ENCODE measurements at places on chromosomes 2 and 18.

GRCh38 chr2:81551040-81551634, 1246.6 kb upstream of the LRRTM1 start:
- H3K27ac ChIP-seq = no peak overlapping the region
- H3K36me3 ChIP-seq = no peaks in the 10 kb centered on the region
- no peak overlapping the region for H3K4me3 ChIP-seq
- no peaks in the 10 kb centered on the region for H3K4me1 ChIP-seq

- peaks cover 65% of the 10 kb centered on the region for H3K4me1 ChIP-seq
- H3K4me3 ChIP-seq = peak overlapping the region; percentile 72
These were observed 8.4 kb upstream of the ARID5A start for GRCh38 chr2:96528006-96528699.

GRCh38 chr2:26469092-26469710, 8.7 kb downstream of the OTOF start:
- no peaks in the 10 kb centered on the region for H3K27me3 ChIP-seq
- H3K36me3 ChIP-seq = peaks cover 42% of the 10 kb centered on the region
- no peak overlapping the region for H3K4me3 ChIP-seq
- no peak overlapping the region for H3K27ac ChIP-seq
- peaks cover 6% of the 10 kb centered on the region for H3K4me1 ChIP-seq

DNA sequence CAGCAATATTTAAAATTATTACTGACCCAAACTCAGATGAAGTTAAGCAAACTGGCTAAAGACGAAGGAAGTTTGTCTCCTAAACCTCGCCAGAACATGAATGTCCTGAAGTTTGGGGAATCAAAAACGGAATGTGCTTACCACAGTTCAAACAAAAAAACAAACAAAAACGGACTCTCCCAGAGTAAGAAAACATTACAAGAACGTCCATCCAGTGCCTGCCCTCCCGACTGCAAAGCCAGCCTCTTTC, 1.1 kb downstream of the KANSL1L start:
- peaks cover 20% of the 10 kb centered on the region for H3K4me1 ChIP-seq
- H3K4me3 ChIP-seq = peak overlapping the region; percentile 94
- no peaks in the 10 kb centered on the region for H3K36me3 ChIP-seq
- H3K27me3 ChIP-seq = peaks cover 19% of the 10 kb centered on the region

DNA sequence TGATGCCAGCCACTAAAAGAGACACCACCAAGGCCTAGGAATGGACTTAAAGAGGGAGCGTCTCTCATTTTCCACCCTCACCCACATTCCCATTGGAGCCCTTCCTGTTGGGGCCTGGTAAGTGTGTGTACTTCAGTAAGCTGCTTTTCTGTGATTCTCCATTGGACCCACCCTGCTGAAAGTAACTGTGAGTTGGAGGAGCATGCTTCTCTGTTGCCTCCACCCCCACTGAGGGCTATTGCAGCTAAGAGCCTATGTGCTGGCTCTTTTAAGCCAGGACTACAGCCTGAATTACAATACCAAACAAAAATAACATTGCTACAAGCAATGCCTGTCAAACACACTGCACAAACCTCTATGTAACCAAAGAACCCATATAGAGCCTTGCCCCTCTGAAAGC, 81.1 kb downstream of the TRABD2A start:
- peak overlapping the region; percentile 64 for H3K4me3 ChIP-seq
- no peaks in the 10 kb centered on the region for H3K27me3 ChIP-seq
- H3K27ac ChIP-seq = peak overlapping the region; percentile 50
- H3K4me1 ChIP-seq = peaks cover 7% of the 10 kb centered on the region
- DNase-seq = no peak
- peaks cover 14% of the 10 kb centered on the region for H3K36me3 ChIP-seq

- H3K27ac ChIP-seq = no peak overlapping the region
- no peaks in the 10 kb centered on the region for H3K36me3 ChIP-seq
- no peak for DNase-seq
- H3K4me1 ChIP-seq = no peaks in the 10 kb centered on the region
These were observed 53.2 kb downstream of the IMPA2 start for GRCh38 chr18:12034241-12035100.

DNA sequence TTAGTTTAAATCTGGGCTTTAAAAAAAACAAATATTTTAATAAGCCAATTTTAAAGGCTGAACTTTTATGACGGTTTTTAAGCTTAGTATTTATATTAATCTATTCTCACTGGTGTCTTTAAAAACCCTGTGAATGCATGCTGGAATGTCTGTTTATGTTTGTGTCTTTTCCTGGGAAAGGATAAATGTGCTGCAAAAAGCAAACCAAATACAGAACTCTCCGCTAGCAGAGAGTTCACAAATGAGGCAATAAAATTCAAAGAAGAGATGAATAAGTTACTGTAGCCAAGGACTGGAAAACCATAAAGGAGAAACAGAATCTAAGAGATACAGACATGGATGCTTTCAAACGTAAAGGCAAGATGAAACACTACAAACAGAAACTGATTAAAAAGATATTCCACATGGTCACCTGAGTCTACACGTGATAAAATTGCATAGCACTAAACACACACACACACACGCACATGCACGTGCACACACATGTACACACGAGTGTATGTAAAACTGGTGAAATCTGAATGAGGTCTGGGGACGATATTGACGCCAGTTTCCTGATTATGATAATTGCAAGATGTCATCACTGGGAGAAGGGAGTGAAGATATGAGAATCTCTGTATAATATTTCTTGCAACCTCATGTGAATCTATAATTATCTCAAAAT, 4.5 kb downstream of the TWIST2 start:
- H3K36me3 ChIP-seq = no peaks in the 10 kb centered on the region
- H3K4me3 ChIP-seq = no peak overlapping the region
- H3K4me1 ChIP-seq = no peaks in the 10 kb centered on the region
- H3K27ac ChIP-seq = no peak overlapping the region
- H3K27me3 ChIP-seq = peaks cover 36% of the 10 kb centered on the region

DNA sequence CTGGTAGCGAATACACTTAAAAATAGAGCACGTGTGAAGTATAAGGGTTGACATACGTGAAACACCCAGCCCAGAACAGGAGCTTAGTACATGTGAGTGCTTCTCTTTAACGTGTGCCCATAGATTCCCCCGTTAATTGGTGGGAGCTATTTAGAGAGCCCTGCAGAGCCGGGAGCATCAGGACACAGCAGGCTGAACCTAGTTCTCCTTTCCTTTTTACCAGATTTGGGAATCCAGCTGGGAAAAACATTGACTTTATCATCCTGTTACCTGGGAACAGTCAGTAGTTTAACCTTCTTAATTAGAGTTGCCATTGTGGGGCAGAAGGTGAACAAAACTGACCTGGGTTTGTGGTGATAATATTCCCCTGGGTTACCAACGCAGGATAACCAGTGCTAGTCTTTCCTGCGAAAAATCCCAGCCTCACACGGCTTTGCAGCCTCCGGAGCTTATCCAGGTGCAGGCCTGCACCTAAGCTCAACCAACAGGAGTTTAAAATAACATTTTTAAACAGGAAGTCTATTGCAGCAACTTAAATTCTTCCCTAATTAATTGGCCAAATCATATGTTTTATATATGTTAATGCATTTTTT, 78.1 kb upstream of the SPTBN1 start:
- H3K4me1 ChIP-seq = peaks cover 2% of the 10 kb centered on the region
- peaks cover 19% of the 10 kb centered on the region for H3K27me3 ChIP-seq
- no peaks in the 10 kb centered on the region for H3K36me3 ChIP-seq
- no peak overlapping the region for H3K27ac ChIP-seq

DNA sequence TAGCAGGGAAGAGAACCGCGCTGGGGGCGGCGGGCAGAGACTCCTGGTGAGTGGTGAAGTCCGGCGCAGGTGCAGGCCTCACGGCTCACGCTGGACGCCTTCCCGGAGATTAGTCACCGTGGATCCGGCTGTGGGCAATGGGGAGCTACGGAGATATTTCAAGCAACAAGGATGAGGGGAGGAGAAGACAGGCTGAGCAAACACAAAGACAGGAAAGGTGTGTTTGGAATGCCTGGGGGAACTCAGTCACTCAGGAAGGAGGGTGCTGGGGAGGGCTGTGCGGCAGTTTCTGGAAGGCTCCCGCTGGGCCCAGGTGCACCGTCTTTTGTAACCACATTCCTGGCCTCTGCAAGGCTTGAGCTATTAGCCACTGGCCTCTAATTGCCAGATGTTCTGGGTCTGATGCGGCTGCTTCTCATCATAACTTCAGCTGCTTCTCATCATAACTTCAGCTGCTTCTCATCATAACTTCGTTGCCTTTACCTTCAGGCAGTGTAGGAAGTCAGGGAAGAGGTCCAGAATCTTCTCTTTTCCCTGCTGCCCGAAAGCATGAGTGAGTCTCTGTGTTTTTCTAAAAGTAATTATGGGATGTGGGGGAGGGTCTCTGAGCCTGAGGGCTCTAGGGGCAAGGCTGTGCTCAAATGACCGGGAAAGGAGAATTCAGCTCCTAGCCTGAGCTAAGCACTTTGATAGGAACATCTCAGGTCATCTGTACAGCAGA, 118.9 kb downstream of the PXDN start:
- H3K36me3 ChIP-seq = no peaks in the 10 kb centered on the region
- H3K4me3 ChIP-seq = no peak overlapping the region
- no peak for DNase-seq
- H3K4me1 ChIP-seq = no peaks in the 10 kb centered on the region
- H3K27ac ChIP-seq = no peak overlapping the region

GRCh38 chr2:36554531-36554930, 43.4 kb downstream of the FEZ2 start:
- no peaks in the 10 kb centered on the region for H3K27me3 ChIP-seq
- H3K27ac ChIP-seq = no peak overlapping the region
- H3K4me3 ChIP-seq = no peak overlapping the region
- no peak for DNase-seq

GRCh38 chr2:241854342-241855244, 4.1 kb downstream of the PDCD1 start:
- H3K27me3 ChIP-seq = no peaks in the 10 kb centered on the region
- no peaks in the 10 kb centered on the region for H3K36me3 ChIP-seq
- no peak for DNase-seq
- no peak overlapping the region for H3K4me3 ChIP-seq

DNA sequence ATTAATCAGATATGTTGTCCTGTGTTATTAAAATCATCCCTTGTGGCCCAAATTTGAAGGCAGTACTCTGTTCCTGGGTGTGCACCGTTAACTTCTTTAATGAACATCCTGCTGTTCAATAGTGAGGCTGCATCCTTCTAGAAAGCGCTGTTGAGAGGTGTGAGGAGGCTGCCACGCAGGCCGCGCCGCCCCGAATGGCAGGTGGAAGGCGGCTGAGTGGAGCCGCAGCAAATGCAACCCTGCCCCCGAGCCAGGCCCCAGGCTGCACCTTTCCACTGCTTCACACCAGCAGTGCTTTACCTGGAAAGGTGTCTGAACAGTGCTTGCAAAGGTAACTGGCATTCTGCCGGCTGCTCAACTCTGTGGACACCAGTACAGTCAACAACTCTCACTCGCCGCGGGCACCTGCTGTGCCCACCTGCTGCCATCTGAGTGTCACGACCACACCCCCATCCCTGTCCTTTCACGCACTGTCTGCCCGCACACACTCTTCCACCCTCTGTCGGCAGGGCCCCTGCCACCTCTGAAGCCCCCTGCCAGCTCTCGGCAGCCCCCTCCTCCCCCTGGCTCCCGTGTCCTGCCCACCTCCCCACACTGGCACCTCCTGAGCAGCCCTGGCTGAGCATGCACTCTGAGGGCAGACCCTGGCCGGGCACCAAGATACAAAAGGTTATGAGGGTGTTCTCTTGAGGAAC, 70.9 kb downstream of the ODC1 start:
- H3K27ac ChIP-seq = no peak overlapping the region
- no peak overlapping the region for H3K4me3 ChIP-seq
- DNase-seq = no peak
- H3K4me1 ChIP-seq = peaks cover 54% of the 10 kb centered on the region
- H3K27me3 ChIP-seq = no peaks in the 10 kb centered on the region

- H3K36me3 ChIP-seq = no peaks in the 10 kb centered on the region
- peaks cover 59% of the 10 kb centered on the region for H3K27me3 ChIP-seq
- H3K27ac ChIP-seq = no peak overlapping the region
- DNase-seq = no peak
- no peak overlapping the region for H3K4me3 ChIP-seq
- no peaks in the 10 kb centered on the region for H3K4me1 ChIP-seq
These were observed 33.3 kb downstream of the ANTXR1 start for GRCh38 chr2:69046221-69046662.

GRCh38 chr18:36658611-36659010, 170.2 kb downstream of the TPGS2 start:
- peaks cover 3% of the 10 kb centered on the region for H3K27me3 ChIP-seq
- H3K4me3 ChIP-seq = no peak overlapping the region
- H3K4me1 ChIP-seq = no peaks in the 10 kb centered on the region
- no peak for DNase-seq
- H3K27ac ChIP-seq = no peak overlapping the region

GRCh38 chr18:61982475-61982874, 89.7 kb upstream of the RNF152 start:
- no peak overlapping the region for H3K27ac ChIP-seq
- no peak overlapping the region for H3K4me3 ChIP-seq
- no peaks in the 10 kb centered on the region for H3K27me3 ChIP-seq
- no peak for DNase-seq

DNA sequence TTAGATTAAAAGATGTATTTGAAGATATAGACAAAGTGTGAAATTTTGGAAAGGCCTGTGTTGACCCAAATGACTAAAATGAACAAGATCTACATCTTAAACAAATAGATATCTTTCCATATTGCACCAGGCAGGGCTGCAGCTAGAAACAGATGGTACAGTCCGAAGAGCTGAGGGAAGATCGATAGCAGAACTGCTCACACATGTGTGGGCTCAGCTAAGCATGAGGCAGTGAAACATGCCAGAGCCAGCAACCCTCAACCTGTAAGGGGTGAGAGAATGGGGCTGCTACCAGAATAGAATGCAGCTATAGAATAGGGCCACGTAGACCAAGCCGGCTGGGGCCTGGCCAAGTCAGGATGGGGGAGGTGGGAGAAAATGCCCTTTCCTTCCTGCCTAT, 87.8 kb downstream of the SLC5A7 start:
- H3K4me1 ChIP-seq = no peaks in the 10 kb centered on the region
- no peak overlapping the region for H3K4me3 ChIP-seq
- no peak overlapping the region for H3K27ac ChIP-seq
- no peak for DNase-seq
- H3K36me3 ChIP-seq = no peaks in the 10 kb centered on the region
- no peaks in the 10 kb centered on the region for H3K27me3 ChIP-seq

DNA sequence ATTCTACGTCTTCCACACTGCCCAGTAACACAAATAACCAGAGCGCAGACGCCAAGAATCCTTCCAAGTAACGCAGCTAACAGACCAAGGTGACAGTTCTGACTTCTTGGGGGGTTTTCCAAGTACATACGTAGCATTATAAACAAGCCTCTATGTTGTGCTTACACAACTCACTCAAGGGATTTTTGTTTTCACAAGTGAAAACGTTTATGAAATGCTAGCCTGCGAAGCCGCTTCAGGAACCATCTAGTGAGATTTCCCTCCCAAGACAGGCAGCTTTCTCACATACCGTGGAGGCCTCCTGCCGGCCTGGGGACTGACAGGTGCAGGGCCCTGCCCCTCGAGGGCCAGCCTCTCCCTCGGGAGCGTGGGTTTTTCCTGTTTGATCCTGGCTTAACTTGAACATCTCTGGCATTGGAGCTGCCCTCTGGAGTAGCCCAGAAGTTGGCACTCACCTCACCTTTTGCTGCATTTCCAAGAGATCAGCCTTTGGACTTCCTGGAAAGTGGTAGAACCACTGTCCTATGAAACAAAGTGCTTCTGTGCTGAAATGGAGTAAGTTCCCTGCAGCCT, 151.1 kb downstream of the MBP start:
- no peak overlapping the region for H3K4me3 ChIP-seq
- H3K27ac ChIP-seq = no peak overlapping the region
- DNase-seq = no peak
- no peaks in the 10 kb centered on the region for H3K36me3 ChIP-seq

- H3K27me3 ChIP-seq = no peaks in the 10 kb centered on the region
- H3K4me3 ChIP-seq = peak overlapping the region; percentile 44
- no peak overlapping the region for H3K27ac ChIP-seq
- DNase-seq = no peak
These were observed 395.6 kb downstream of the ARHGAP15 start for GRCh38 chr2:143524559-143525401.
